ENCODE measurements at places on chromosomes 1 and 21.

DNA sequence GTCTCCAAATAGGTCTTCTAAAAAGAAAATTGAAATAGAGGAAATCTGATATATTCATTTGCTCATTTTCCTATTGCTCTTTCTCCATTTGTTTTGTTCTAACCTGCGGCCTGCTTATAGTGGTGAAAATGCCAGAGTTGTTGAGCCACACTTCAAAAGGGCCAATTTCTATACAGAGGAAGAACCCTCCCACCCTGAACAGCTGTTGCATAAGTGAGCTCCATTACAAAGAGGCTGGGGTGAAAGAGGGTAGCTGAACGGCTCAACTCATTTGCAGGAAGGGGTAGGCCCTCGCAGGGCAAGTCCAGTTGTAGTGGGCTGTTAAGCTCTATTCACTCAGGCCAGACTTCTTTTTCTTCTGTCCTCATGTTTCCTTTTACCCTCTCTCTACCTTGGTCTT lies 8.8 kb downstream of the ADCY10 start:
- no peak for DNase-seq

DNA sequence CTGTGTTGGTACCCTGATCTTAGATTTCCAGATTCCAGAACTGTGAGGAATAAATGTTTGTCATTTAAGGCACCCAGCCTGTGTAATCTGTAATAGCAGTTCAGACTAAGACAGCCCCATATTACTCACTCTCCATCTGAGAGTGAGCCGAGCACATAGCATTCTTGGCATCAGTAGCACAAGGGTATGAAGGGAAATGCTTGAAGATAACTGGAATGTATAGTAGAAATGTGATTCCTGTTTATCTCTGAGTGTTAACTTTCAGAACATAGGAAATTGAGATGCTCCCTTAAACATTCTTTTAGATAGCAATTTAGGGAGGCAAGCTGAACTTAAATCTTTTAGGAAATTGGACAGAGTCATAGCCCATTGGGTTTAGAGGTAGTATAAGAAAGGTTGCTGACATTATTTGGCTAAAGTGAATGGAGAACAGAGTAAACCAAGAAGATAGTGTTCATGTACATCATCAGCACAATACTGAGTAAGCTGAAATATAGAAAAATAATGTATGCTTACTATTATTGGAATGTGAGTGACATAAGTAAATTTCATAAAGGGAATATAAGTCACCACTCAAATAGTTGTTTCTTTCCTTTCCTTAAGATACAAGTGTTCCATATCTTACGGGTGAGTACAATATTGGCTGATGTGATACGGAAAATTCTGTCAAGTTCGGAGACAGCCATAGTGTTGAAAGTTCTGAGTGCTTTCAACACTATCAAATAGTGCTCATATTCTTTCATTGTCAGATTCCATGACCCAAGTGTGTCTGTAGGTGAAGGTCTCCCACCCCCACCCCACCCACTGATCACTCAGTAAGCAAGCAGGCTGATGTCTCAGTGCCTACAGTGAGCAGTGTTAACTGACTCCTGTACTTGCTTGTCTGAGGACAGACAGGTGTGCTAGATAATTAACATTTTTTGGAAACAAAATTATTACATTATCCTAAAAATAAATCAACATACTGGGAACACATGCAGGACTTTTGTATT lies 73.7 kb downstream of the LRRC8D start:
- no peak for DNase-seq

- DNase-seq, result no peak
Measured at GRCh38 chr1:86228546-86228945, 72.0 kb upstream of the COL24A1 start.

GRCh38 chr1:209707308-209707707 lies 2.7 kb downstream of the HSD11B1 start:
- no peak for DNase-seq

- DNase-seq, result no peak
Measured at GRCh38 chr1:38009088-38009840, 3.3 kb upstream of the UTP11 start.

DNA sequence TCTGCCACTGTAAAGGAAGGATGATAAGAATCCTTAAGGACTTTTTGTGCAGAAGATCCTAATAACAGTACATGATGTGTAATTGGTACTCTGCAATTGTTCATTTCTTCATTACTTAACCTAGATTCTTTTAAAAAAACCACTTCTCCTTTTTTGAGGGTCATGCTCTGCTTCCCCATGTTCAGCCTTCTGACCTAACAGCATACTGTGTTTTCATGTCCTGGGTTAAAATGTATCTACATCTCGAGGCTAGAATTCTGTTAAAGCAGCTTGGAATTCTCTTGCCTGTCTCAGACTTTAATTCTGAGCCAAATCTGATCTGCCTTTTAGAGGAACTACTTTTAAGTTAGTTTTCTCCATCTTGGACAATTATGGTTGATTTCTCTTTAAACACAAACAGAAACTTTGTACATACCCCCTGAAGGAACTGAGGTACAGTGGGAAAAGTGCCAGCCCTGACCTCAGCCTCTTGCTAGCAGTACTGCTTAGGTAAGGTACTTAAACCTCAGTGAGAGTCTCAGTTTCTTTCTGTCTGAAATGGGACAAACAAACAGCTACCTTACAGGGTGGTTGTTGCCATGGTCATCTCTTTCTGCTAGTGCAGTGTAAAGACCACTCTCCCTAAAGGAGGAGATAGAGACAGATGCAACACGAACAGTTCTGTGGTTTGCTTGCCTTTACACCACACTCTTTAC lies 103.2 kb upstream of the DYNLT5 start:
- DNase-seq, result peak; percentile 48

- DNase-seq, result no peak
Measured at GRCh38 chr1:152967201-152967600, 3.2 kb upstream of the SPRR4 start.

GRCh38 chr1:157371826-157372225 lies 180.5 kb downstream of the FCRL5 start:
- no peak for DNase-seq

- DNase-seq, result no peak
Measured at GRCh38 chr1:7420098-7420445, 351.0 kb upstream of the VAMP3 start.

GRCh38 chr1:229190057-229190575 lies 80.8 kb upstream of the RAB4A start:
- DNase-seq, result no peak

- DNase-seq, result no peak
Measured at GRCh38 chr1:204996981-204997380, 46.0 kb upstream of the CNTN2 start.

DNA sequence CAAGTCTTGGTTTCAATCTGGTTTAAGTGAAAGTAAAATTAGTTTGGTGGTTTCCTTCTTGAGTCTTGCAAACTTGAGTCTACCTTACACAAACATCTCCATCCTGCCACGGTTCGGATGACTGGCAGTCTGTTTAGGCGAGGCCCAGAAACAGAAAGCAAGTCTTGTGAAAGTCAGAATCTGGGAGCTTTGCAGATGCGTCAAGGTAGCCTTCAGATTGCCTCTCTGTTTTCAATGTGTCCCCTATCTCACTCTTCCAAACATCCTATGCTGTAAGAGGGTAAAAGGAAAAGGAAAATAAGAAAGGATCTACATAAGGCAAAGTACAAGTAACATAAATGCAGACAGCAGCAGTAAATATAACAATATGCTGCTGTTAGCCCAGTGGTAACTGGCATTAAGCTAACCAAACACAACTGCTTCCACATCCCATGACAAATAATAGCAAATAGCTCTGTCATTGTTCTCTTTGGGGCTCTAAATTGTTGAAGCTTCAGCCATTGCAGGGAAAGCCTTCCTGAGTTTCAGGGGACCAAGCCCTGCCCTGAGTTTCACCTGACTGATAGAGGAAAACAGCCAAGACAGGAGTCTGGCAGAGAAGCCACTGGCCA lies 26.2 kb upstream of the C1orf105 start:
- peak; percentile 82 for DNase-seq

DNA sequence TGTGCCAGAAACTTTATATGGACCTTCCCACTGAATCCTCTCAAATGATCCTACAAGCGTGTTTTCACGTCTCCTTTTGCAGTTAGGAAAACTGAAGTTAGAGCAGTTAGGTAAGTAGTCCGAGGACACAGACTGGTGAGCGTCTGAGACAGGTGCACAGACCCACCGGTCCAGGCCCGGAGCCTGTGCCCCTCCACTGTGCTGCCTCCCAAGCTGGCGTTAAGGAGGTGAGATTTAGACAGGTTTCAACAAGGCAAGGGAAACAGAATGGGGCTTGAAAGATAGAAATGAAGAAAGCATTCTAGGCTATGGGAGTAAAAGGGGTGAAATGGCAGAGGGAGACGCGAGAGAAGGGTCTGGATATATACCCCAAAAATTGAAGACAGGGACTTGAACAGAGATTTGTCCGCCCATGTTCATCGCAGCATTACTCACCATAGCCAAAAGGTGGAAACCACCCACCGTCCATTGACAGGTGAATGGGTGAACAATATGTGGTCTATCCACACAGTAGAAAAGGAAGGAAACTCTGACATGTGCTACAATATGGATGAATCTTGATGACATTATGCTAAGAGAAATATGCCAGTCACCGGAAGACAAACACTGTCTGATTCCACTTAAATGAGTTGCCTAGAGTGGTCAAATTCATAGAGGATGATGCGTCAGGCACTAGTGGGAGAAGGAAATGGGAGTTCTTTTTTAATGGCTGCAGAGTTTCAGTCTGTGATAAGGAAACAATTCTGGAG lies 15.7 kb upstream of the PKP1 start:
- no peak for DNase-seq

- DNase-seq, result no peak
Measured at GRCh38 chr1:42966688-42967612, 8.3 kb upstream of the SLC2A1 start.

DNA sequence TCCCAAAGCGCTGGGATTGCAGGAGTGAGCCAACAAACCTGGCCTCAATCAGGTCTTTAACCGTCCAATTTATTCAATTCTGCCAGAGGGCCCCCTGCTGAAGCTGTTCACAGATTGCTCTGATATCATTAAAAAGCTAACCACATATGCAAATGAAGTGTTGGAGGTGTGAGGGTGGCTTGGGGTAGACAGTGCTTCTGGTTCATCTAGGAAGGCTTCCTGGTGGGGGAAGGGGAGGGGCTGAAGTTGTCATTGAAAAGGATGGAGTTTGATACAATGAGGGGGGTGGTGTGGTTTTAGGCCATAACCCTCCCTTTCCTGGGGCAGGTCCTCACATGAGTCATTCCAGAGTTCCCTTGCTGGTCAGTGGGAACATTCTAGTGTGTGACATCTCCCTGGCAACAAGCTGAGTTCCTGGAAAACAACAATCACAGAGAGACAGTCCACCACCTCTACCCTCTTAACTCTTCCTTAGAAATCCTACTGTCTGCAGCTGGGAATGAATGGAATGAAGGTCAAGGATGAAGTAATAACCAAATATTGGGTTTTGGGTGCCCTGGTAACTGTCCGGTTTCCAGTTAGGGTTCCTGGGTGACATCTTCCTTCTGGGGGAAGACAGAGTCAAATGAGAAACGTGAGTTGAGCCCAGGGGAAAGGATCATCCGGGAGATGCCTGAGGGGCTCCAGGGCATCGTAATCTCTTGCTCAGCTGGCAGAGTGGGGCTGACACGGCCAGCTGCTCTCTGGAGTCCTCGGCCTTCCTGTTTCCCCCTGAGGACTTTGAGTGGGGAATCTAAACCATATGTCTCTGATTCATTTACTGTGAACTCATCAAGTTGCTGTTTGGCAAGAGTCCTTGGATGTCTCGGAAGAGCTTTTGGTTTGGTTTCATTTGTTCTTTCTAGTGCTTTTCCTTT lies 32.2 kb downstream of the BATF3 start:
- no peak for DNase-seq

DNA sequence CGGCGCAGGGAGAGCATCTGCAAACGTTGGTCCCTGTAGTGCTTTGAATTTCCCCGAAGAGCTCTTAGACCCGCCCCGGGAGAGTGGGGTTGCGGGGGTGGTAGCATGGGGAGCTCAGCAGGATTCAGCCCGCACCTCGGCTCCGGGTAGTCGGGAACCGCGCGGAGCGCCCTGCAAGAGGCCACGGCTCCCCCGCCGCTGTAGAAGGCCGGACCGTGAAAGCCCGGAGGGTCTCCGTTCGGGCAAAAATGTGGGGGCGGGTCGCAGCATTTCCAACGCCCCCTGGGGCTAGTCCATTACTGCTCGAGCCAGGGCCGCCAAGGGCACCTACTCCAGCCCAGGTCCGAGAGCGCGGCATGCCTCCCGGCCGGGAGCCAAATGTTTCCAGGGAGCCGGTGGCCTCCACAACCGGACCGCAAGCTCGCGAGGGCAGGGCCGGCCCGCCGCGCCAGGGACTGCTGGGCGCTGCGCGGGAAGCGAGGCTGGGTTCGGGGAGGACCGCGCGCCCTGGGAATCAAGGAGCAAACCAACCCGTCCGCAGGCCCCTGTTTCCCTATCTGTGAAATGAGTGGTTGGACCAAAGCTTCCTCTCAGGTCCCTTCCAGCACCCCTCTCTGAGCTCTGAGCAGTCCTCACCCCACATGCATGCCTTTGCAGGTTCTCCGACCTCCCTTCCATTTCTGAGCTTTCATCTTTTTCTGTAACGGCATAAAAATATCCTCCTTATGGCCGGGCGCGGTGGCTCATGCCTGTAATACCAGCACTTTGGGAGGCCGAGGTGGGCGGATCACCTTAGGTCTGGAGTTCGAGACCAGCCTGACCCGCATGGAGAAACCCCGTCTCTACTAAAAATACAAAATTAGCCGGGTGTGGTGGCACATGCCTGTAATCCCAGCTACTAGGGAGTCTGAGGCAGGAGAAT lies 775 bp upstream of the TMEM63A start:
- no peak for DNase-seq

DNA sequence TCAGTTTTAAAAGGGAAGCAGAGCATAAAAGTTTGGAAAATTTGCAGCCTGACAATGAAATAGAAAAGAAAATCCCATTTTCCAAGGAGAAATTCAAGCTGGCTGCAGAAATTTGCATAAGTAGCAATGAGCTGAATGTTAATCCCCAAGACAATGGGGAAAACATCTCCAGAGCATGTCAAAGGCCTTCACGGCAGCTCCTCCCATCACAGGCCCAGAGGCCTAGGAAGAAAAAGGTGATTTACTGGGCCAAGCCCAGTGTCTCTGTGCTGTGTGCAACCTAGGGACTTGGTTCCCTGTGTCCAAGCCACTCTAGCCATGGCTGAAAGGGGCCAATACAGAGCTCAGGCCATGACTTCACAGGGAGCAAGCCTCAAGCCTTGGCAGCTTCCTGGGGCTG lies 26.1 kb downstream of the KRTAP20-3 start:
- DNase-seq, result no peak

DNA sequence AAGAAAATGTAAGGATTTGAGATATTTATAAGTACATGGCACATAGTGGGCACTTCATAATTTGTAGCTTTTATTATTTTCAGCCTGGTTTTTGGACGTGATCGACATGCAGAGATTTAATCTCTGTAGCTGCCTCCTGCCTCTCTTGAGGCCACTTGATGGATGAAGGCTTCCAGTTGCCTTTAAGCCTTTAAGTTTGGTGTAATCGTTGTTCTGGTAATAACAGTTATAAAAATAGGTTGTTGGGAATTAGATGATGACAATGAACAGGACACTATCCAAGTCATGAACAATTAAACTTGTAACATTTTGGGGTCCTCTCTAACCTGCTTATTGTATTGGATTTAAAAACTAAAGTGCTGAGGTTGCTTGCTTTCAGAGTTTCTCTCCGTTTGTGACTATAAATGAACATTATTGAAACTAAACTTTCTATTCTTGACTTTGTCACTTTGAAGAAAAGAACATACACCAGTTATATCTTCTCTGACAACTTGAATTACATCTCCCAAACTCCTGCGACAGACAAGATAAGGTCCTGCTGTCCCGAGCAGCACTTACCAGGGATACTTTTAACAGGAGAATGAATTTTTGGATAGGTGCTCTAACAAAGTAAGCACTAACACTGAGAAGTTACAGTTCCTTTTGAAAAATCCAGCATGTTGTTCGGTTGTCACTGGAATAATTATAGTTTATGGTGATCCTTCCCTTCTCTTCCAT lies 295.0 kb downstream of the NFIA start:
- no peak for DNase-seq

- no peak for DNase-seq
Measured at GRCh38 chr1:169027607-169028320, 78.7 kb upstream of the ATP1B1 start.

Data from naive B cell (primary cell).